Renal pelvis (tissue), 12 donors: ENCODE measurements at places on chromosomes 7 and 10.
A peak's percentile ranks its signal among the peaks of the same experiment; 100 is the strongest.

DNA sequence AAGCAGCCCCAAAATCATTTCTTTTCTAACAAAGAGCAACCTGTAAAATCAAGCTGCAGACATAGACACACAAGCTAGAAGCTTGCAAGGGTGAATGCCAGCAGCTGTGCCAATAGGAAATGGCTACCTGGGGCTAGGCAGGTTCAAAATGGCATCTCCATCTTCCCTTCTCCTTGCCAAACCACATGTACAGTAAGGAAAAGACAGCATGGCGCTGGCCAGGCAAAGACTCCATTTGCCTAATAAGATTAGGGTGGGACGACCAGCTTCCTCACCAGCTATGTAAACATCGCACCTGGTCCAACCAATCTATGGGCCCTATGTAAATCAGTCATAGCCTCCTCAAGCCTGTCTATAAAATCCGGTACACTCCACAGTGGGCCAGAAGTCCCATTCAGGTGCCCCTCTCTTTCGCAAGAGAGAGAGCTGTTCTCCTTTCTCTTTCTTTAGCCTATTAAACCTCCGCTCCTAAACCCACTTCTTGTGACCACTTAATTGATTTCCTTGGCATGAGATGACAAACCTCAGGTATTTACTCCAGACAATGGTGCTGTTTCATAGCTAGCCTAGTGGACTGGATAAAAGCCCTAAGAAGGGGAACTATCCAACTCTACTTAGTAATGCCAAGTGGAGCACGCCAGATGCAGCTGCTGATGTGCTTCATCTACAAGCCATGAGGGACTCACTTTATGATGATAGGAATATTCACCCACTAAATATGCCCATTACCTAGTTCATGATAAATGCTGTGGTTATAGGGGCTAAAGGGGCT is 44.1 kb downstream of the HTR7 start:
- DNase-seq: no peak

- DNase-seq: no peak
Measured at GRCh38 chr10:73207883-73208282, 39.2 kb downstream of the DNAJC9 start.

GRCh38 chr7:17521437-17521836 is 223.0 kb downstream of the AHR start:
- no peak for DNase-seq

DNA sequence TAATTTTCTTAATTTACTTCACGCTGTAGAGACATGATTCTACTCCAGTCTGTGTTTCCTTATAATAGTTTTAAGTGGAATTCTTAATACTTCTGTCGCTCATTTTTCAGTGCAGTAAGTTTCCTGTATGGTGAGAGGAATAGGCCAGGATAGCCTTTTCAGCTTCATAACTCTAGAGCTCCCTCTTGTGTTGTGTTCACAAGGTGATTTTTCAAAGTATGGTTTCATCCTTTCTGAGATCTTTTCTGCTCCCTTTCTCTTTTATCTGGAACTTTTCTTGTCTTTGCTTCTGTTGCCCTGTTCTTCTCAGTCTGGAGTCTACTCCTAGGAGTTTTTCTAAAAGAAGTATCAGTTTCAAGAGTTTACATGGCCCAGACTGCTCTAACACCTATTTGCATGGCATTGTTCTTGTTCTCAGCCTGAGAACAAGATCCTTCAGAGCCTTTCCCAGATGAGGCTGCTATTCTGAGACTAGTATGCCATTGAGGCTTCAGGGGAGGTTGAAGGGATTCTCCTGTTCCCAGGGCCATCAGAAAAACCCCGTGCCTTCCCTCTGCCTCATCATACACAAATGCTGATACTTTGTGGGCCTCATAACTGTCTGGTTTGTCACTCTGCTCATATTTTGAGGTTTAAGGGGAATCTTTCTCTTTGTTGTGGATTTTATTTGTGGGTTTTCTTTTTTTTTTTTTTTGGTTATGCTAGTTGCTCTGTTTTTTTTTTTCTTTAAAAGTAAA is 21.8 kb downstream of the NET1 start:
- DNase-seq: no peak

DNA sequence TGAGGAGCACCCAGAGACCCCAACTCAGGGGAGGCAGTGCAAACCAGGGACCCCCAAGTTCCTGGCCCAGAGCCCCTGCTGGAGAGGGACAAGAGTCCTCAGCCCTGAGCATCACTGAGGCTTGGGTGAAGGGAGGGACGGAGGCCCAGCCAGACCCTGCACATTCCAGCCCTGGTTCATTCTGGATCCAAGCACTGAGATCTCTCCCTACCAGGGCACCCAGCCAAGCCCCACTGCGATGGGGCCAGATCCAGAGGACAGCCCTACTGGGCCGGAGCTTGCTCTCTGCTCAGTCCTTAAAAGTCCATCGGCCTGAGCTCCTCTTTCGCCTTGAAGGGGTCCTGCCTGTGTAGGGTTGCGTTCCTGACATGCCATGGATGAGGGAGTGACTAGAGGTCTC is 40.5 kb upstream of the RABGEF1 start:
- DNase-seq: peak; percentile 31

GRCh38 chr10:44426247-44427034 is 41.5 kb upstream of the CXCL12 start:
- no peak for DNase-seq

GRCh38 chr10:104273286-104273685 is 4.3 kb downstream of the GSTO2 start:
- DNase-seq: no peak

GRCh38 chr10:112957640-112958092 is 7.6 kb downstream of the TCF7L2 start:
- peak; percentile 20 for DNase-seq

GRCh38 chr10:64535131-64535867 is 1014.1 kb downstream of the REEP3 start:
- no peak for DNase-seq

- no peak for DNase-seq
Measured at GRCh38 chr7:90655566-90655965, 59.4 kb downstream of the CDK14 start.

DNA sequence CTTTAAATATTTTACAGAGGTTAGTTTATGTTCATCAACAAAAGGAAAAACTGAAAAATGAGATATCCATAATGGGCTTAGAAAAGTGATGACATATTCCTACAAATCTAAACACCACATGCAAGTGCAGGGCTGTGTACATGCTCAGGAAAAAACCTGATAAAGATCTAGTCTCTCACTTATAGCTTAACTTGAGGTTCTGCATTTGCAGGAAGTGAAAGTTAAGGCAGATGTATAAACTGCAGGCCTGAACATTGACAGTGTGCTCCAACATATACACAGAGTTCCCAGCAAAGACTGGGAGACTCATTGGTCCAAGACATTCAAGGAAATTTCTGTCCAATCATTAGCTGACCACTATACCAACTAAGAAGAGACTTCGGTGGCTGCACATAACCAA is 63.8 kb upstream of the RET start:
- DNase-seq: no peak

GRCh38 chr7:70573696-70574095 is 558.2 kb upstream of the GALNT17 start:
- no peak for DNase-seq

- DNase-seq: no peak
Measured at GRCh38 chr7:93147363-93147762, 822 bp downstream of the SAMD9L start.
